ENCODE measurements at places on chromosomes 6 and 20.
A peak's percentile ranks its signal among the peaks of the same experiment; 100 is the strongest.

DNA sequence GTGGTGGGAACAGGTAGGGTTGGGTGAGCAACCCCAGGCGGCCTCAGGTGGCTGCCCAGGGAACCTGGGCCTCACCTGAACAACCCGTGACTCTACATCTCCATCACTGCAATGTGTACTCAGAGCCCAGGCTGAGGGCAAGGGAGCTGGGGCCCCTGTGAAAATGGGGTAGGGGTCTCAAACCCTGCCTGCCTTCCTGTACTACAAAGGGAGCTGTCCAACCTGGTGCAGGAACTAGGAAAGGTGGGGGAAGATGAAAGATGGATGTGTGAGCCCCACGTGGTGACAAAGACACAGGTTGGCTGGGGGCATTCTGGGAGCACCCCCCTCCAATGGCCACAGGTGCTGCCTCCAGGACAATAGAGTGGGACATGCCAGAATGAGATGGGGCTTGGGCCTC is 62.1 kb upstream of the SLC2A12 start:
- no peaks in the 10 kb centered on the region for H3K4me1 ChIP-seq
- no peaks in the 10 kb centered on the region for H3K36me3 ChIP-seq
- no peak for DNase-seq
- H3K4me3 ChIP-seq = no peak overlapping the region
- no peak overlapping the region for H3K27ac ChIP-seq

DNA sequence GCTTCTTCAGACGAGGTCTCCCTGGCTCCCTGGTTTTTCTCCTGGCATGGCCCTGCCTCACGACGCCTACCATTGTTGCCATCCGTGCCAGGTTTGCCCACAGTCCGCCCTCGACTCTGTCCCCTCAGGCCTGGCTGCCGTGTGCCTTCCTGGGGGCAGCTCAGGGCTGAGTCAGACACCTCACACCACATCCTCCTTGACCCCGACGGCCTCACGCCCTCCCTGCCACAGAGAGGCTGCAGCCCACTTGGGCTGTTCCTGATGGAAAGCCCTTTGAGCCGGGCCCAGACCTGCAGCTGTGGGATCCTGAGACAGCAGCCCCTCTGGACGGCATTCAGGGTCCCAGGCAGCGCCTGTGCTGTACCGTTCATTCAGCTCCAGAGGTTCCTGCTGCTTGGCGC is 108.3 kb downstream of the PSMB1 start:
- no peak overlapping the region for H3K4me3 ChIP-seq
- H3K27me3 ChIP-seq = no peaks in the 10 kb centered on the region

GRCh38 chr6:33846226-33846625 is 42.4 kb upstream of the MLN start:
- no peaks in the 10 kb centered on the region for H3K4me1 ChIP-seq
- H3K4me3 ChIP-seq = no peak overlapping the region
- no peaks in the 10 kb centered on the region for H3K27me3 ChIP-seq
- DNase-seq = no peak
- H3K27ac ChIP-seq = no peak overlapping the region

DNA sequence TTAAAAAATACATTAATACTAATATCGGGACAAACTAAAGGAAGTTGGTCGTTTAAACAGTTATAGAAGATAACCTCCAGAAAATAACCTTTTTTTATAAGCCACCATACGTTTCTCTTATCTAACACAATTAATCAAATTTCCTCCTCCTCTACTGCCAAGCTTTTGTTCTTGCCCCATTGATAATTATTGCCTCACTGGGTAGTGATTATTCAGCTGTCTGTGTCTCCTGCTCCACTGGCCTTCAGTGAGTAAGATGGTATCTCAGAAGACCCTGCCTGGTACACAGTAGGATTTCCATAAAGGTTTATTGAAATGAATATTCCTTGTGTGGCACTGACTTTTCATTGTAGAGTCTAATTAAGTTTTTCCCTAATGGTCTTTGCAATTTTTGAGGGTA is 165.5 kb upstream of the SCGN start:
- DNase-seq = no peak
- H3K27me3 ChIP-seq = no peaks in the 10 kb centered on the region
- H3K4me1 ChIP-seq = peaks cover 8% of the 10 kb centered on the region
- H3K4me3 ChIP-seq = no peak overlapping the region
- no peak overlapping the region for H3K27ac ChIP-seq

DNA sequence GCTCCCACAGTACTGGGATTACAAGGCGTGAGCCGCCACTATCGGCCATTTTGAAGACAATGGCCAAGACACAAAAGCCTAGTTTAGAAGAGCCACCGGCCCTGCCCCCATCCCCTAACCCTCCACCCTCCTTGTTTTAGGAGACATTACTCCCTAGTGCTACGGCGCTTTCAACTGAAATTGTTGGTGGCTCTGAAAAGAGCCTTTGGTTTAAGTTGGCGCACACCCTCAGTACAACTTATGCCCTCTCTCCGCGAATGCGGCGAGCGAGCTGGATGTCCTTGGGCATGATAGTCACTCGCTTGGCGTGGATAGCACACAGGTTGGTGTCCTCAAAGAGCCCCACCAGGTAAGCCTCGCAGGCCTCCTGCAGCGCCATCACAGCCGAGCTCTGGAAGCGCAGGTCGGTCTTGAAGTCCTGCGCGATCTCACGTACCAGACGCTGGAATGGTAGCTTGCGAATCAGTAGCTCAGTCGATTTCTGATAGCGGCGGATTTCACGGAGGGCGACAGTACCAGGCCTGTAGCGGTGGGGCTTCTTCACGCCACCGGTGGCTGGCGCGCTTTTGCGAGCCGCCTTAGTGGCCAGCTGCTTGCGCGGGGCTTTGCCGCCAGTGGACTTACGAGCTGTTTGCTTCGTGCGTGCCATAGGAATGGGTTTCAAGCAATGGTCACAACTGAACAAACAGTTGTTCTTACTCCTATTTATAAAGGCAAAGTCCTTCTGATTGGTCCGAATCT is 114.9 kb upstream of the BTN3A2 start:
- no peaks in the 10 kb centered on the region for H3K27me3 ChIP-seq
- peak overlapping the region; percentile 96 for H3K27ac ChIP-seq
- no peaks in the 10 kb centered on the region for H3K36me3 ChIP-seq

GRCh38 chr20:39758876-39759275 is 796.7 kb downstream of the DHX35 start:
- no peaks in the 10 kb centered on the region for H3K4me1 ChIP-seq
- DNase-seq = no peak
- H3K36me3 ChIP-seq = no peaks in the 10 kb centered on the region
- no peak overlapping the region for H3K27ac ChIP-seq

- DNase-seq = no peak
- no peaks in the 10 kb centered on the region for H3K36me3 ChIP-seq
- no peak overlapping the region for H3K4me3 ChIP-seq
- no peaks in the 10 kb centered on the region for H3K27me3 ChIP-seq
Measured at GRCh38 chr6:40188931-40189330, 254.7 kb upstream of the MOCS1 start.

DNA sequence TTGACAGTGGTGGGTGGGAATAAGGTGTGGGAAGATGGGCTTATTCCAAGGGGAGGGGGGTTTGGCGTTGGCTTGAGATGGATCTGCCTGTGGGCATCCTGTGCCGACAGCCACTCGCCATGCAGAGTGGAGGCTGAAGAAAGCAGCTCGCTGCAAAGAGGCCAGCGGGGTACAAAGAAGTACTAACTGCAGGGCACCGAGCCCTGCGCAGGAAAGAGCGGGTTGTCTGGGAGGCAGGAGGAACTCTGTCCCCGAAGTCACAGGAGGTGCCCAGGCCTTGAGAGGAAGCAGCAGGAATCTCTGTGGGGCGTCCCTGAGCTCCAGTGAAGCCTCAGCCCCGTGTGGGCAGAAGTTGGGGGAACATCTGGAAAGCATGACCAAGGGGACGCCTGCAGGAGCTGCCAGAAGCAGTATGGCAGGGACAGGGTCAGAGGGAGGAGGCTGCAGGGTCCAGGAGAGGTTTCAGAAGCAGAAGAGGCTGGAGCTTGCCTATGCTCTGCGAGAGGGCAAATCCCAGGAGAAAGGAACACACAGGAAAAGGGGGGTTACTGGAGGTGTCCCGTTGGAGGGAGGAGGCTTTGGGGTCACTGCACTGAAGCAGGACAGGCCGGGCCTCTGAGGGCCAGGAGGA is 77.2 kb downstream of the THBS2 start:
- no peak overlapping the region for H3K4me3 ChIP-seq
- peaks cover 7% of the 10 kb centered on the region for H3K4me1 ChIP-seq
- H3K27me3 ChIP-seq = no peaks in the 10 kb centered on the region
- H3K36me3 ChIP-seq = no peaks in the 10 kb centered on the region
- no peak overlapping the region for H3K27ac ChIP-seq

DNA sequence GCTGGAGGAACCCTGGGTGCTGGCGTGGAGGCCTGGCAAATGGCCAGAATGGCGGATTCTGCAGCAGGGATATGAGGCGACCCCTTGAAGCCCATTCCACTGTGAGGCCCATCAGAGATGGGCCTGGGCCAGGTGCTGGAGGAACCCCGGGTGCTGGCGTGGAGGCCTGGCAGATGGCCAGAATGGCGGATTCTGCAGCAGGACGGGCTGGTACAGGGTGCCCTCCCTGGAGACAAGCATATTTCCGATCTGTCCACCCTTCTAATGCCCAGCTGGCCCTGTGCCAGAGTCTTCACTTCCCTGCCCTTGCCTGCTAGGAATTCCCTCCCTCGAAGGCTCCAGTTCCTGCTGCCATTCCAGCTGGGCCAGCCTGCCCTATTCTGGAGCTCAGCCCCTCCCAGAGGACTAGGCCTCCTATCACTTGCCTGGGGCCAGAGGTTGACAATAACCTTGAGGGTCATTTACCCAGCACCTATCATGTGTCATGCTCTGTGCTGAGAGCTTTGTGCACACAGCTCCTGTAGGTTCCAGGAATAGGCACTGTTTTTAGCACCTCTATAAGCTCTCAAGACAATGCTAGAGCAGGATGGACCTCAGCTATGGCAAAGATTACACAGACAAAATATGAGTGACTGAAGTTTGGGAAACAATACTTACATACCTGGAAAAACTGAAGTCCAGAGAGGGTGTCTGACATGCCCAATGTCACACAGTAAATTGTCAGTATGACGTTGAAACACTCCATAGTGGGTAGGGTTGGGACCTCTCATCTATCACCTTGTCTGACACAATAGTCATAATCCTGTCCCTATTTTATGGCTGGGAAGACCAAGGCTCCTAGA is 21.4 kb downstream of the SUN5 start:
- H3K27me3 ChIP-seq = peaks cover 36% of the 10 kb centered on the region
- no peak overlapping the region for H3K4me3 ChIP-seq
- no peaks in the 10 kb centered on the region for H3K36me3 ChIP-seq
- no peaks in the 10 kb centered on the region for H3K4me1 ChIP-seq
- no peak overlapping the region for H3K27ac ChIP-seq

GRCh38 chr6:92716638-92717037 is 702.7 kb downstream of the EPHA7 start:
- no peak for DNase-seq
- H3K27me3 ChIP-seq = no peaks in the 10 kb centered on the region
- no peaks in the 10 kb centered on the region for H3K36me3 ChIP-seq
- no peak overlapping the region for H3K27ac ChIP-seq
- no peak overlapping the region for H3K4me3 ChIP-seq

GRCh38 chr6:162119341-162119740 is 608.2 kb downstream of the PRKN start:
- H3K4me1 ChIP-seq = no peaks in the 10 kb centered on the region
- no peaks in the 10 kb centered on the region for H3K36me3 ChIP-seq
- no peaks in the 10 kb centered on the region for H3K27me3 ChIP-seq
- H3K27ac ChIP-seq = no peak overlapping the region
- no peak for DNase-seq

DNA sequence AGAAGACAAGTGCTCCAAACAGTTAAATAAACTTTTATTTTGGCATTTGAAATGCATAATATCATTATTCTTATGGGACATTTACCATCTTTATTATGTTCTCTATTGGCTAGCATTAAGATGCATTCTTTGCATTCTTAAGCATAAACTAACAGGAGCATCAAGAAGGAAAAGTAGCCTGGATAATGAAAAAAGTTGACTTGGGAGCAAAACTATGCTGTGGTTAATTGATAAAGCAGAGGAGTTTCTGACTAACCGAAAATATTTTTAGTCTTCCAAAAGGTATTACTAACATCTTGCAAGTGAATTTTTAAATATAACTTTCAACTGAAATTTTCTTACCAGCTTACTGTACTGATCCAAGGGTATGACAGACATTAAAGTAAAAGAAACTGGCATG is 140.3 kb downstream of the FLRT3 start:
- no peak overlapping the region for H3K4me3 ChIP-seq
- no peaks in the 10 kb centered on the region for H3K36me3 ChIP-seq
- no peak overlapping the region for H3K27ac ChIP-seq
- no peaks in the 10 kb centered on the region for H3K4me1 ChIP-seq
- H3K27me3 ChIP-seq = no peaks in the 10 kb centered on the region
- no peak for DNase-seq

DNA sequence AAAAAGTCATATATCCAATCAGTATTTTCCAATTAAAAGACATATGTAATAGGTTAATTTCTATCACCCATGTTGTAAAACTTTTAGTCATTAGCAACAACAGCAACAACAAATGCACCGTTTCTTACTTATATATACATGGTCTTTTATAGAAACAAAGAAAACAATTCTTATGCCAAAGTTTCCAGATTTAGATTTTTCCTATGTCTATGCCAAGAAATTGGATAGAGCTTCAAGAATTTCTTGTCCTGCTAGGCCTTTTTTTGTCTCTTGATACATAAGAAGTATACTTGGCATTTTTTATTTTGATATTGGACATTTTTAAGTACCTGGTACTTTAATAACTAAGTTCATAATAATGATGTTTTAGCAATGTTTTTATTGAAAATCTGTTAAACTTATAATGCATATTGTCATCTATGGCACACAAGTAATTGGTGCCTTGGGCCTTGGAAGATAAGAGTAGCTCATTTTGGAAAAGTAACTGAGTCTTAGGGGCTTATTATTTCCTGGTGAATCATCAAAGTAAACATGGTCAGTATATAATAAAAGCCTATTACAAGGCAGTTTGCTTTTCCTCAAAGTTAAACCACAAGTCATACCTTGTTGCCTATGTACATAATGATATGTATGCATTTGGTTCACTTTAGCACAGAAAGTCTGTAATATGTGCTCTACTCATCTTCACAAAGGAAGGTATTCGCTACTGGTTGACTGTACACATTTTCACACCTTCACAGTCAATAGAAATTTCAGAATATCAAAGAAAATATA is 10.1 kb upstream of the FRK start:
- DNase-seq = no peak
- no peak overlapping the region for H3K27ac ChIP-seq

DNA sequence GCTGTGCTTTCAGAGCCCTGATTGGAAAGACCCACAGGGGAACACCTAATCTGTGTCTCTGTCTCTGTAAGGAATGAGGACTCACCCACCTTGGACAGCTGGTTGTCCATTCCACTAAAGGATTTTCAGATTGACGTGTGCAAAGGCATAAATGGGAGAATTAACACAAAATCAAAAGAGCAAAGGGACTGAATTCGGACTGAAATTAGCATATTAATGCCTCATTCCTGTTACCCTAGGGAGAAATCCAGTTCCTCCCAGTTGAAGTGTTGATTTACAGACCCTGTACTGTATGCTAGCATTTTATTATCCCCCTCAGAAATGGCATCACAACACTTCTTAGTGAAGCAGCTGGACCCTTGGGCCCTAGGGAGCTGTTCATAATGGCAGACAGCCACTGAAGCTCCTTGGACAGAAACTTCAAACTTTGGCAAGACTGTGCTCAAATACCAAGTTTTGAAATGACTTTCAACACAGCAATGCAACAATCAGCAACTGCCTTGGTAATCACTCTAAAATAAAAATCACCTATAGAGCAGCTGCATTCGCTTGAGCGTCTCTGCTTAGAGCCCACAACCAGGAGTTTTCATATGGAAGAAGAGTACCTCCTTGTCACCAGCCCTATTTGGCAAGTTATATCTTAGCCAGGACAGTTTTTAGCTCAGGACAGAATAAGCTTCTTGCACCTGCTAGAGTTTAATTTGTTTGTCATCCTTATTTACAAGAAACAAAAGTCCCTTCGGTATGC is 118.1 kb downstream of the TRDN start:
- no peaks in the 10 kb centered on the region for H3K36me3 ChIP-seq
- no peak overlapping the region for H3K27ac ChIP-seq
- no peaks in the 10 kb centered on the region for H3K4me1 ChIP-seq
